Osteocyte (in vitro differentiated cells): ENCODE measurements at places on chromosomes 12 and 14. TPM values are rescaled to one million over a fixed set of nuclear protein-coding genes. Genes with fewer than 3 reads are reported as not detected.

- DNase-seq = no peak
- H3K4me3 ChIP-seq = no peak overlapping the region
- peaks cover 9% of the 10 kb centered on the region for H3K4me1 ChIP-seq
- H3K27me3 ChIP-seq = no peaks in the 10 kb centered on the region
Observed at GRCh38 chr12:59928416-59928815, 332.6 kb downstream of the SLC16A7 start.

The SPRYD3 gene
- 28.3 and 29.0 TPM in 2 replicates for total RNA-seq

The AQP6 gene
- total RNA-seq = not detected in 2 replicates

- H3K4me3 ChIP-seq = no peak overlapping the region
- peaks cover 25% of the 10 kb centered on the region for H3K27me3 ChIP-seq
- H3K27ac ChIP-seq = no peak overlapping the region
- no peak for DNase-seq
- H3K4me1 ChIP-seq = peaks cover 6% of the 10 kb centered on the region
Observed at GRCh38 chr12:79155683-79156082, 291.1 kb downstream of the SYT1 start.

- no peak overlapping the region for H3K27ac ChIP-seq
- H3K4me1 ChIP-seq = no peaks in the 10 kb centered on the region
- H3K27me3 ChIP-seq = no peaks in the 10 kb centered on the region
- no peak overlapping the region for H3K4me3 ChIP-seq
- peak; percentile 76 for DNase-seq
- H3K36me3 ChIP-seq = peaks cover 6% of the 10 kb centered on the region
Observed at GRCh38 chr12:34406228-34406995, 384.1 kb downstream of the ALG10 start.

GRCh38 chr14:95267306-95267705 is 52.4 kb downstream of the CLMN start:
- H3K27me3 ChIP-seq = no peaks in the 10 kb centered on the region
- H3K27ac ChIP-seq = no peak overlapping the region
- no peak for DNase-seq
- H3K4me1 ChIP-seq = peaks cover 14% of the 10 kb centered on the region
- H3K36me3 ChIP-seq = peaks cover 2% of the 10 kb centered on the region
